GDM1 (cell line): ENCODE measurements at places on chromosomes 4 and X.

DNA sequence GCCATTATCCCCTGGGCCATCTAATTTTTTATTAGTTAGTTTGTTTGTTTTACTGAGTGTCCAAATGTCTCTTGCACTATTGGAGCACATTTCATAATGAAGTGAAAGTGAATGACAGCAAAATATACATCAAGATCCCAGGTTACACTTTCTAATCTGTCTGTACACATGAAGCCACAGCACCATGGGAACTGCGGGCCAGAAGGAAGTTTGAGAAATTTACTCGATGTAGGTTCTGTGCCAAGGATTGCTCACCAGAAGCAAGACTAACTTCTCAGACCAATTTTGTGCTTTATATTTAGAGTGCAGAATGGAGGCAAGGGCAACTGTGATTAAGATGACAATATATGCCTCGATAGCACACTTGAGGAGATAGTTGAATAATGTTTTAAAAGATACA is 258.0 kb downstream of the COL25A1 start:
- DNase-seq = no peak

- no peak for DNase-seq
Observed at GRCh38 chrX:18574591-18574990, 97.3 kb downstream of the RS1 start.

GRCh38 chr4:106140601-106141000 is 175.4 kb downstream of the TBCK start:
- no peak for DNase-seq

- DNase-seq = no peak
Observed at GRCh38 chr4:136934601-136935000, 597.7 kb downstream of the PCDH18 start.

GRCh38 chr4:120749445-120750151 is 172.9 kb downstream of the PRDM5 start:
- no peak for DNase-seq

DNA sequence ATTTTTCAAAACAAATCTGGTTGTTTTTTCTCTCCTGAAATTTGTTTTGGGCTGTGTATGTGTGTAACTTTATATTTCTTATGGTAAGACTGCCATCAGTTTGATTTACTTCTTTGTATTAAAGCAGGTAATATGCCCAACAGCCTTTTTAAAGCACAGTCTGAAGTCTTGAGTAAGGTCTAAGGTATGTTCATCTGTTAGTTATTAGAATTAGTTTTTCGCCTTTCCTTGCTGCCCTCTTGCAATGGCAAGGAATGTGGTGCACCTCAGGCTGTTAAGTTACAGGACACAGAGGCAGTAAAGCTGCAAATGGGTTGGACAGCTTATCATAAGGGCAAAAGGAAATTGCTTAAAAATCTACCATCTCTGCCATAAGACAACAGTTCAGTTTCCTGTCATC is 71.8 kb downstream of the METTL14 start:
- DNase-seq = no peak

DNA sequence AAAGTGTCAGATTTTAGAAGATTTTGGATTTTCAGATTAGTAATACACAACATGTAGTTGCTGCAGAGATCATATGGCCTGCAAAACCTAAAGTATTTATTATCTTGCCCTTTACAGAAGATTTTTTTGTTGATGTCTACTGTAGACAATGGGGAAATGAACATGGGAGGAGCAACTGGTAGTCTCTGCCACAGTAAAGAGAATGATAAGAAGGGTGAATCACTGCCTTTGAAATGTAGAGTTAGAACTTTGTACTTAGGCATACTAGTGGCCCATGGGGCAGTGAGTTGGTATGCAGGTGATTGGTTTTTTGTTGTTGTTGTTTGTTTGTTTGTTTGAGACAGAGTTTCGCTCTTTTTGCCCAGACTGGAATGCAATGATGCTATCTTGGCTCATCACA is 50.1 kb downstream of the GAB1 start:
- no peak for DNase-seq

- no peak for DNase-seq
Observed at GRCh38 chr4:151417164-151417571, 8.2 kb downstream of the FHIP1A start.

DNA sequence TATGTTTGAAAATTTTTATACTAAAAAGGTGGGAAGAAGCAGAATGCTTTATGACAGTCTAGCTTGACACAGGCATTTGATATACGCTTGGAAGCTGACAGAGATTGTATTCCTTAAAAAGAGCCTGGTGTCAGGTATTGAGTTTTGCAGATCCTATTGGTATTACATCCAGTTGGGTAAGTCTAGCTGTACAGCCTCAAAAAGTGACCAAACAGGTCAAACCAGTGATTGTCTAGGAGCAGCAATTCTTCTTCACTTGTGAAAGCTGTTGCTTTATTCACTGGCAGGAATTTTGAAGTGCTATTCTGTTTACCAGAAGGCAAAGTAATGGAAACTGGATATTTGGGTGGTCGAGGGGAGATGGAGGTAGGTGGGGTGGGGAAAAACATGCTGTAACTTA is 77.5 kb downstream of the UCHL1 start:
- no peak for DNase-seq

DNA sequence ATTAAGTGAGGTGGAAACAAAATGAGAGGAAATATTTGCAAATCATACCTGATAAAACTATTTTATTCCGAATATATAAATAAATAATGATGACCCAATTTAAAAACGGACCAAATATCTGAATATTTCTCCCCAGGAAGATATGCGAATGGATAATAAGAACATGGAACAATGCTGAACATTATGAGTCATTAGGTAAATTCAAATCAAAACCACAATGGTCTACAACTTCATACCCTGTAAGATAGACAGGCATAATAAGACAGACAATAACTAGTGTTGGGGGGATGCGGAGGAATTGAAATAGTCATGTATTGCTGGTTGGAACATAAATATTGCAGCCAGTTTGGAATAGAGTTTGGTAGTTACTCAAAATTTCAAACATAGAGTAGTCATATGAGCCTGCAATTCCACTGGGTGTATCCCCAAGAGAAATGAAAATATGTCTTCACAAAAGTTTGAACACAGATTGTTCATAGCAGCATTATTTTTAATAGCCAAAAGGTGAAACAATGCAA is 47.6 kb upstream of the DRP2 start:
- no peak for DNase-seq

DNA sequence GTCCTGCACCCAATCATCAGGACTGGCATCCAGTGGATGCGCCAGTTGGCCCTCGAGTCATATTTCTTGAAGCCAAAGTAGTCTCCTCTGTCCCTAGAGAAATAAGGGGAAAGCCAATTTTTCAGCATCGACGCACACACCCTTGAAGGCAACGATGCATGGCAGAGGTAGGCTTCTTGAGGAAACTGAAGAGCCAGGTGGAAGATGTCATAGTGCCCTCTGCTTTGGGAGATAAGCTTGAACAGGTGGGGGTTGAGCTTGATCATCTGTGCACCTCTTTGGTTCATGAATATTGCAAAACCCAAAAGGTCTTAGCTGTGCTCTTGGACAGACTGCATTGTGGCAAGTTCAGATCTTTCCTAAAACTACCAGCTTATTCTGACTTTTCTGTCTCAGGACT is 34.6 kb upstream of the WDR1 start:
- no peak for DNase-seq

DNA sequence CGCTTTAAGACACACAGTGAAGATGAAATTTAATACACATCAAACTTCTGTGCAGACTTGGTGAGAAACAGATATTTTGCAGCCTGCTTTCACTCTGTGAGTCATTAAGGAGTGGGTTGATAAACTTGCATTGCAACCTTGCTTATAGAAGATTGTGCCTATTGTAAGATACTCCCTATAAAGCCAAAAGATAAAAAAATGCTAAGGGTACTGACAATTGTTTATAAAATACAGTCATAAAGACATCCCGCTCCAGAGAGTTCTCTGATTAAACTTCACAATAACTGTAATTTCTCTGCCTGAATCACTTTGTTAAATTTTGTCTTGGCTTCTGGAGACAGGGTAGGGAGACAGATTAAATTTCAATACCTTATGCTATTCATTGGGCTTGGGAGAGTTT is 49.1 kb downstream of the GALNT7 start:
- DNase-seq = no peak

- DNase-seq = no peak
Observed at GRCh38 chr4:94635177-94635576, 122.6 kb upstream of the BMPR1B start.

- no peak for DNase-seq
Observed at GRCh38 chrX:136525738-136526606, 6.0 kb upstream of the VGLL1 start.

GRCh38 chr4:139962130-139962684 is 191.8 kb downstream of the MAML3 start:
- no peak for DNase-seq

DNA sequence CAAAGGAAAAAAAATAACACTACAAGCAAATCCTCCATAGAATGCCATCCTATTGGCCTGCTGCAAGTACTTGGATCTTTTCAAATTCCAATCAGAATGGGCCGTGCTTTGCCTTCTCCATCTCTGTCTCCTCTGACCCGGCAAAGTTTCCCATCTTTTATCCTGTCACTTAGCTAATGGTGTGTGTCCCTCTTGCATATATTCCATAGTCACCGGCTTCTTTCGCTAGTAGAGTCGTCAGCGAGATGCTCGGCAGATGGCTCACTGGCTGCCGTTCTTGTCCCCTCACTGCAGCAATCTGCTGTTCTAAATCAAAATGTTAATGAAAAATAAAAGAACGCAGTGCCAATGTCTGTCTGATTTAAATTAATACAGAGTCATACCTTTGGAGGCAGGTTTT is 22.1 kb downstream of the GRIA3 start:
- no peak for DNase-seq

DNA sequence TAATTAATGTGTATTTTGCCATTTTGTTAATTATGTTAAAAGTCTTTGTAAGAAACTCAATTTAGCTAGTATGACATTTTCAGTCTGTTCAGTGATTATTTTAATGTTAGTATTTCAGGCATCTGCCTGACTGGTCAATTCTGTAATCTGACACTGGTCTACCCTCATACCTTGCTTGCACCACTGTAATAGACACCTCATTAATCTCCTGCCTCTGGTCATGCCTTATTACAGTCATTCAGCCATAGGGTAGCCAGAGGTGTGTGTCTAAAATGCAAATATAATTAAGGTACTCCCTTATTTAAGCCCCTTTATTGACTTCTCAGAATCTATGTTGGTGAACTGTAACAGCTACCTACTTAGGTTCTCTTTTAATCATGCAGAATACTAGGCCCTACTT is 861.1 kb upstream of the IGFBP7 start:
- DNase-seq = no peak

GRCh38 chr4:100224160-100224559 is 33.9 kb upstream of the DDIT4L start:
- no peak for DNase-seq

DNA sequence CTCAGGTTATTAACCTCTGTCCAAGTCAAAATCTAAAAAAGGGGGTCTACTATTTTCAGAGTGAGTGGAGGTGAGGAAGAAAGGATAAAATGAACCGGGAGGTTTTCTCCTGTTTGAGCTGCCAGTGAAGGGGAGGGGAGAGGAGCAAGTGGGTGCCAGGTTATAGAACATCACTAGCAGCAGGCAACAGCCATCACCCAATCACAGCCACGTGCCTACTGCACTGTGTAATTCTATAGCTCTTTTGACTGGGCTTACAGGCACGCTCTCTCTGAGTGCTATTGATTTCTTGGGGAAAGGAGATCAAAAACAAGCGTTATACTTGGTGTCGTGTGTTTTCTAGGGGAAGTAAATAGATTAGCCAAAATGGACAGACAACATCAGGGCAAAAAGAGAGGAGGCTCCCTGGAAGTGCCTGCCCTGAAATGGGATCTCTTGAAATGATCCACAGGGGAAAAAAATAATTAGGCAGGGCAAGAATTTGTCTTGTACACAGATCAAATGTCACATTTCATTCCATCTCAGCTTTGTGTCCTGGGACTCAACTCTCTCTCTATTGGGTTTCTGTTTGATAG is 300.5 kb upstream of the LCORL start:
- DNase-seq = no peak

- no peak for DNase-seq
Observed at GRCh38 chrX:7090641-7091040, 56.9 kb upstream of the STS start.

GRCh38 chr4:105607876-105608275 is 55.5 kb downstream of the ARHGEF38 start:
- no peak for DNase-seq

GRCh38 chr4:54548098-54548620 is 109.6 kb upstream of the KIT start:
- DNase-seq = no peak
